H9 (cell line): ENCODE measurements at places on chromosomes 2 and 18.

DNA sequence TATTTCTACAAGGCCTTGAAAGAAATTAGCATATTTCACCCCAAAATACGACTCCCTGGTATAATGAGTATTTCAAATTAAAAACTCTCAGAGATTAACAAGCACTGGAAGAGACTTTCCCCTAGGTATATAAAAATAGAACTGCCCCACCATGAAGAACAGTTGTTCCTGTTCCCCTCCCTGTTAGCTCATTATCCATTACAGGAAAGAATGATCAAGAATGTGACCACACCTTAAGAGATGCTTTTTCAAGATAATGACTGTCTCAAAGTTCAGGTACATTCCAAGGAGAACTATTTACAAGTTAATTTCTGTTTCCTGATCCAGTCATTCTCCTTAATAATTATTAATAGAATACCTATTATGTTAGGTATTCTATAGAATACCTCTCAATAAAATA lies 1220.6 kb upstream of the CDH2 start:
- no peaks in the 10 kb centered on the region for H3K36me3 ChIP-seq
- H3K4me3 ChIP-seq: no peak overlapping the region
- no peaks in the 10 kb centered on the region for H3K27me3 ChIP-seq
- no peak for DNase-seq

- H3K4me3 ChIP-seq: no peak overlapping the region
- H3K4me1 ChIP-seq: no peaks in the 10 kb centered on the region
- no peak for DNase-seq
- H3K27me3 ChIP-seq: no peaks in the 10 kb centered on the region
- no peaks in the 10 kb centered on the region for H3K36me3 ChIP-seq
Observed at GRCh38 chr2:141392517-141393213, 738.2 kb downstream of the LRP1B start.

DNA sequence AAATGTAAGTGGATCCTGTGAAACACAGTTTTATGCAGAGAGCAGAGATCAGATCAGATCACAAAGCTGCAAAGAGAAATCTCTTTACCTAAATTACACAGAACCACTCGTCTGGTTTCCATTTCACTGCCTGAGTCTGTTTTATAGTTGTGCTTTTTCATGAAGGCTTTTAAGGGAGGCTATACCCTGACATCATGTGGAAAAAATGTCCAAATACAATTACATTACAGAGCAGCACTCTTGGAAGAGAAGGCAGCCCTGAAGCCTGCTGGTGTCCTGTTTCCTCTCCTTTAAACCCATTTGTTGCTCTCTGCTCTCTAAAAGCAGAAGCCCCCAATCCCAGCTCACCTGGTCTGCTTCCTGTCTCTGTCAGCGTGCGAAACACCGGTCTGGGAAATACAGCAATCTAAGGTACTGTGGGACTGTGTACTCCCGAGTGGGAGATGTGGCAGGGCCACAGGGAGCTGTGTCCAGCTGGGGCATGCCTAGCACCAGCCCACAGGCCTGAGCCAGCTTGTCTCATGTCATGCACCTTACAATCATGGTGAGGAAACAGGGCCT lies 24.8 kb upstream of the ZFP36L2 start:
- H3K27me3 ChIP-seq: no peaks in the 10 kb centered on the region
- peaks cover 3% of the 10 kb centered on the region; the same call in 1 of the 2 replicates for H3K4me1 ChIP-seq
- DNase-seq: no peak
- no peak overlapping the region for H3K4me3 ChIP-seq

DNA sequence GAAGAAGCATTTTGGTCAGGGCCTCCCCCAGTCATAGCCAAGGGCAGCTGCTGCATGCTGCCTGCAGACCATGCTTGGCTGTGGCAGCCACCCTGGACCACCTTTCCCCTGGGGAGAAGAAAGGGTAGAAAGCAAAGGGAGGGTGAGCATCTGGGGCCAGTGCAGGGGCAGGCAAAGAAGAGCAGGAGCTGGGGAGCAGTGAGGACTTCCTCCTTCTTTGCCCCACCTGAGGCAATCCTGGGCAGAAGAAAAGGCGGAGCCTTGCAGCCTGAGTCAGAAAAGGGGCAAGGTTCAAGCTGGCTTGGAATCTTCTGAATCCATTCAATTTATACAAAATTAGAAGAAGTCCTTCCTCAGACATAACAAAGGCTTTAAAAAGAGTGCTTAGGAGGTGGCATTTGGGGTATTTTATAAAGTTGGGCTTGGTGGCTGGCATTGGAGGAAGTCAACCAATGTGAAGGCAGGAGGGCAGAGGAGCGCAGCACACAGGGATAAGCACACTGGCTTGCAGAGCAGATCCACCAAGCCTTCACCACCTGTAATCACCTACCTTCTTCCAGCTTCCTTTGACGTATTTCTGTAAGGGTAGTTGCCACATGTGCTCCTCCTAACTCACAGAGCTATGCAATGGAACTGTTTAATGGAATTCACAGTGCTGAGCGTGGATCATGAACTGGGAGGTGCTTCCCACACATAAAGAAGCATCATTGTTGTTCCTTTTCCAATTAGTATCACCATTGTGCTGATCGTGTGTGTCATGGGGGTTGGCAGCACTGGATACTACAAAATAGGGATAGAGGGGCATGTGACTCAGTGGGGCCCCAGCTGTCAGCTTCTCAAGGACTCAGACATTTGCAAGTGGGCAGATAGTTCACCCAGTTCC lies 154.4 kb upstream of the EPAS1 start:
- no peak overlapping the region for H3K27ac ChIP-seq
- H3K27me3 ChIP-seq: no peaks in the 10 kb centered on the region
- no peaks in the 10 kb centered on the region for H3K36me3 ChIP-seq
- H3K4me3 ChIP-seq: no peak overlapping the region

DNA sequence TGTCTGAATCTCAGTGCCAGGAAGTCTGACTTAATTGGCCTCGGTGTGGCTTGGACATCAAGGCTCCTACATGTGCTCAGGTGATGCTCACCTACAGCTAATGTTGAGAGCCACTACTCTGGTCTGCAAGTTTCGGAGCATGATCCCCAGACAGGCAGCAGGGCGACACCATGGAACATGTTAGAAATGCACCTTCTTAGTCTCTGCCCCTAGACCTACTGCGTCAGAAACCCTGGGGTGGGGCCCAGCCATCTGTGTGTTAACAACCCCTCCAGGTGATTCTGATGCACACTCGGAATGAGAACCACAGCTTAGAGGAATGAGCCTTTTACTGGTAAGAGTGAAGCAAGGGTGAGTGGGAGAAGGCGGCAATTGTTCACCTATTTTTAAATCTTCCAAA lies 86.9 kb upstream of the NABP1 start:
- H3K4me3 ChIP-seq: no peak overlapping the region
- DNase-seq: no peak
- no peaks in the 10 kb centered on the region for H3K36me3 ChIP-seq
- H3K4me1 ChIP-seq: no peaks in the 10 kb centered on the region
- no peak overlapping the region for H3K27ac ChIP-seq

DNA sequence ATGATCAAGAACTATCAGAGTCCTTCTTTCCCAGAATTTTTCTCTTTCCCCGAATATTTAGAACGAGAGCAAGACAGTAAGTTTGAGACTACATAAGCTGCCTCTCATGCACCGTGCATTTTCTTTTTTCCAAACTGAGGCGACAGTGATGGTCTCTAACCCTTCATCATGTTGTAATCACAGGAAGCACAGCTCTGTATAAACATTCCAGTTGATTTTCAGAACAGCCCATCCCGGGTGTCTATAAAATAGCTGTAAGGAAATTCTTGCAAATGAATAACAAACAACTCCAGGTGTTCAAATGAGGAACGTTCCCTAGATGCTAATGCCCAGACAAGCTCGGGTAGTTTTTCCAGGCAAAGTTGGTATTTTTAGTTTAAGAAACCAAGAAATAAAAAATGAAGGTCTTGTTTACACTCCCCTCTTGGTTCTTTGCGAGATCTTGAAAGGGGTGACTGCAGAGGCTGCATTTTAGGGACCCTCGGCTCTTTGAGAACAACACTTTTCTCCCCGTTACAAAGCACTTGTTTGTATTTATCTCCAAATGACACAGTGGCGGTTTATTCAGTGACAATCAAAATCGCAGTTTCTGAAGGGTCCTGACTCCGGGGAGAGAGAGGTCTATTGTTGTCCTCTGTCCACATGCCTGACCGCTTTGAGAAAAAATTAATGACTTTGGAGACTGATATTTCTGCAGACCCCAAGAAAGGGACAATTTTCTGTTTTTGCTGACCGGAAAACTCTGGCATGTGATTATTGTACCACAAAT lies 101.1 kb upstream of the NCK2 start:
- H3K4me1 ChIP-seq: no peaks in the 10 kb centered on the region; the same call in 1 of the 2 replicates
- no peak overlapping the region for H3K27ac ChIP-seq
- H3K4me3 ChIP-seq: no peak overlapping the region
- DNase-seq: no peak
- no peaks in the 10 kb centered on the region for H3K36me3 ChIP-seq
- H3K27me3 ChIP-seq: no peaks in the 10 kb centered on the region

GRCh38 chr2:173132531-173132930 lies 56.9 kb downstream of the MAP3K20 start:
- no peaks in the 10 kb centered on the region; the same call in 2 of the 3 replicates for H3K36me3 ChIP-seq
- no peak overlapping the region for H3K4me3 ChIP-seq
- H3K27ac ChIP-seq: no peak overlapping the region

DNA sequence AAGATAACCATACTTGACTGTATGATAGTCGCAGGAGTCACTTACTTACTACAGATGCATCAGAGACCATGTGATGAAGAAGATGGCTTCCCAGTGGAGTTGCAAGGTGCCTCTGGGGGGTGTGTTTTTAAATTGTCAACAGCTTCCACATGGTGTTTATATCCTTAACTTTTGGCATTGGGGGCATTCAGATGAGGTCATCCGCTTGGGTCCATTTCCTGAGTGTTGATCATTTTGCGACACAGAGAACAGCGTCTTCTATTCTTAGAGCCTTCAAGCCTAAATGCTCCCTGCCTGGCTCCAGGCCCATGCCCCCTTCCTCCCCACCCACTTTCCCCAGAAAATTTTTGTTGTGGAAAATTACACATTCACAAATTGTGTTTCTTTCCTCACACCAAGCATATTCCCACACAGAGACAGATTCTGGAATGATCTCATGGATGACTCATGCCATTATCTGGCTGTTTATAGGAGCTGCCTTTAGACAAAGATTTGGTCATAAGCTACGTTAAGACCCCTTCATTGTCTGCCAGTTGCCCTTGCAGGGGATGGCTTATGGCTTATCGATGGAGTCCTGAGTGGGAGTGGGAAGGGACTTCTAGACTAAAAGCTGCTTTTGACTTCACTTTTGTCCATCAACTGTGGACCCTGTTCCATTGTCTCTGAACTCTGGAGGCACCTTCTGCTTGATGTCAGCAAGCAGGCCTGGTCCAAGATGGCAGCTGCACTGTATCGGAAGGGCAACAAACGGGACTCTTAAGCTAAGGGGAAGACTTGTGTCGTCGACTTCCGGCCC lies 91.8 kb downstream of the CABLES1 start:
- H3K4me3 ChIP-seq: no peak overlapping the region
- peaks cover 19% of the 10 kb centered on the region for H3K36me3 ChIP-seq
- peaks cover 4% of the 10 kb centered on the region; the same call in 1 of the 2 replicates for H3K4me1 ChIP-seq
- no peak for DNase-seq

GRCh38 chr2:106970471-106971261 lies 84.7 kb upstream of the ST6GAL2 start:
- H3K4me3 ChIP-seq: no peak overlapping the region
- H3K27ac ChIP-seq: no peak overlapping the region
- DNase-seq: no peak
- no peaks in the 10 kb centered on the region for H3K4me1 ChIP-seq

DNA sequence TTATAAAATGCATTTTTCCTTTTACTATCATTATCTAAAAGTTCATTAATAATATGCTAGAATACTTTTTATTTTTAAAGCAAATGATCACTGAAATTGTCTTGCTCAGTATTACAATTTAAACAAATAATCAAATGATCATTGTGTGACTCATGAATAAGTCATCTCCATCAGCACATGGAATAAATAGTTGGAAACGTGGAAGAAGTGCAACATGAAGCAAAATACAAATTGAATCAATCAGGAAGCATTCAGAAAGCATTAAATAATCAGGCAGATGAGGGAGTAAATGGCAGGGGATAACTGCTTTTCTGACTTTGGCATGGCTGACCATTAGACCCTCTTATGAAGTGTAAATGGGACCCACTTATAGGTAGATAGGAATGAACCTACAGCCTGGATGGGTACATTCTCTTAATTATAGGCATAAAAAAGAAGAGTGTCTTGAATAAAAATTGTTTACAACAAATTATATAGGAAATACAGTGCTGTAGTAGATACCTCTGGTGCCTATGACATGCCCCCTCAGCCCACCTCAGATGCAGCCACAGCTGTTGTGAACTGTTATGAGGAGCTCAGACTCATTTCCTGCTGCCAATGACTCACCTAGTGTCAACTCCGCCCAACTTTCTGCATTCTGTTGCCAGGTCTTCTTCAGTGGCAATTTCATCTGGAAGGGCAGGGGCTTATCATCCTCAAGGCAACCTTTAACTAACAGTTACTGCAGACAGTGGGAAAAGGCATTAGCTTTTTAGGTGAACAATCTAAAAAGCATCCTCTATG lies 936.0 kb downstream of the TRIB2 start:
- peak; percentile 49 for DNase-seq
- H3K36me3 ChIP-seq: peaks cover 16% of the 10 kb centered on the region
- no peak overlapping the region for H3K4me3 ChIP-seq
- no peaks in the 10 kb centered on the region for H3K4me1 ChIP-seq
- no peak overlapping the region for H3K27ac ChIP-seq
- no peaks in the 10 kb centered on the region for H3K27me3 ChIP-seq

DNA sequence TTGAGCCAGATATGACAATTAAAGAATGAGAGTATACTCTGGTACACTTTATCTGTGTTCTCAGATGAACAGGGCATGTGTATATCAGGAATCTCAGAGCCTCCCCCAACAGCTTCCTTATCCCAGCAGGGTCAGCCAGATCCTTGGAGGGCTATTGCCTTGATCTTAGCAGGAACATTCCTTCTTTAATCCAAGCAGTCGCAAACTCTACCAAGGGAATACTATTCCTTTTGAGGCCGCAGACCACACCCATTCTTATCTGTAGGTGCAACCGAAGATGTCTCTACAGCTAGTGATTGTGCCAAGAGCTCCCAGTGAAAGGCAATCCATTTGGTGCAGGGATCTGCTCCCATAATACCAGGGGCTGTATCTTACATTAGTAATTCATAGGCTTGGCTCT lies 118.3 kb upstream of the DOK6 start:
- H3K36me3 ChIP-seq: no peaks in the 10 kb centered on the region
- no peaks in the 10 kb centered on the region for H3K4me1 ChIP-seq
- no peaks in the 10 kb centered on the region for H3K27me3 ChIP-seq
- H3K27ac ChIP-seq: no peak overlapping the region
- no peak overlapping the region for H3K4me3 ChIP-seq
- no peak for DNase-seq

GRCh38 chr18:55525845-55526244 lies 62.1 kb downstream of the TCF4 start:
- H3K4me1 ChIP-seq: peaks cover 4% of the 10 kb centered on the region; the same call in 1 of the 2 replicates
- no peaks in the 10 kb centered on the region for H3K27me3 ChIP-seq
- no peak for DNase-seq
- H3K27ac ChIP-seq: no peak overlapping the region
- H3K36me3 ChIP-seq: no peaks in the 10 kb centered on the region

- H3K27ac ChIP-seq: no peak overlapping the region
- H3K4me1 ChIP-seq: no peaks in the 10 kb centered on the region
- no peak for DNase-seq
- no peak overlapping the region for H3K4me3 ChIP-seq
- H3K27me3 ChIP-seq: no peaks in the 10 kb centered on the region
Observed at GRCh38 chr2:232603283-232603682, 30.1 kb upstream of the EFHD1 start.
